ENCODE measurements at places on chromosomes 16 and 17. TPM values are rescaled to one million over a fixed set of nuclear protein-coding genes. Genes with fewer than 3 reads are reported as not detected.

GRCh38 chr16:27449434-27450195, 47.6 kb downstream of the IL21R start:
- no peak for DNase-seq

Gene PMFBP1
- 13.1 TPM for total RNA-seq

Gene KRT24
- not detected for total RNA-seq

DNA sequence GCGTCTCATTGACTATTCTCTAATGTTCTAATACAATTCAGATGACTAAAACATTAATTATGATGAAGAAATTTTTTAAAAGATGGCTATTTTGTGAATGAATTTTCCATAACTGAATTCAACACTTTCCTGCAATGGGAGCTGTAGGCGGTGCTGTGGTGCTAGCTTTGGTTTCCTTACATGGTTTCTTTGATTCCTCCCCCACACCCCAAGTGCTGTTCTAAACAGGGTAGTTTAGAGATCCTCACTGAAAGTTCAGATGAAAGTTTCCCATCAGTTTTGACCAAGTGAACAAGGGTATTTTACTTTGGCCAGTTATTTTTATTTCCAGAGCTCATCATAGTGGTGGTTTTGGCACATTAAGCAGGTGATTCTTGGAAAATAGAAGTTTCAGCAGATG, 26.0 kb upstream of the MRC2 start:
- no peak for DNase-seq

GRCh38 chr17:67520916-67521774, 144.1 kb downstream of the PITPNC1 start:
- no peak for DNase-seq

- DNase-seq, result peak; percentile 76
Observed at GRCh38 chr16:89357055-89357816, 133.1 kb downstream of the ANKRD11 start.

DNA sequence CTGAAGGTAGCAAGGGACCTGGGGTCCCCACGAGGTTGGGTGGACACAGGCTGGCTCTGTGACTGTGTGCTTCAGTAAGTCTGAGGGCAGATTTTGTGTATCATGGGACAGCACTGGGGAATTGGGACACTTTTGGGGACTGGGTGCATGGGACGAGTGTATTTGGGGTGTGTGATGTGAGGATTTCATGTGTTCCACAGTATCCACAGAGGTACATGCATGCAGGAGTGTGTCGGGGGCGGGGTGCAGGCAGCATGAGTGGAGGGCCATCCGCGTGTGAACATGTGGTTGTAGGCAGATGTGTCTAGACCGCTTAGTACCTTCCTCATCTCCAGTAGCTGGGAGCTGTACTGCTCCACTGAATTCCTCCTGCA, 1.1 kb upstream of the DLX3 start:
- no peak for DNase-seq

GRCh38 chr16:76265434-76266045, 11.7 kb upstream of the CNTNAP4 start:
- peak; percentile 81 for DNase-seq

Gene MPV17L
- total RNA-seq, result 0.34 TPM

GRCh38 chr16:4511441-4512082, 27.0 kb downstream of the CDIP1 start:
- DNase-seq, result peak; percentile 86

GRCh38 chr16:16019488-16019887, 70.1 kb downstream of the ABCC1 start:
- no peak for DNase-seq

- DNase-seq, result no peak
Observed at GRCh38 chr16:50395763-50396710, 27.2 kb upstream of the BRD7 start.

DNA sequence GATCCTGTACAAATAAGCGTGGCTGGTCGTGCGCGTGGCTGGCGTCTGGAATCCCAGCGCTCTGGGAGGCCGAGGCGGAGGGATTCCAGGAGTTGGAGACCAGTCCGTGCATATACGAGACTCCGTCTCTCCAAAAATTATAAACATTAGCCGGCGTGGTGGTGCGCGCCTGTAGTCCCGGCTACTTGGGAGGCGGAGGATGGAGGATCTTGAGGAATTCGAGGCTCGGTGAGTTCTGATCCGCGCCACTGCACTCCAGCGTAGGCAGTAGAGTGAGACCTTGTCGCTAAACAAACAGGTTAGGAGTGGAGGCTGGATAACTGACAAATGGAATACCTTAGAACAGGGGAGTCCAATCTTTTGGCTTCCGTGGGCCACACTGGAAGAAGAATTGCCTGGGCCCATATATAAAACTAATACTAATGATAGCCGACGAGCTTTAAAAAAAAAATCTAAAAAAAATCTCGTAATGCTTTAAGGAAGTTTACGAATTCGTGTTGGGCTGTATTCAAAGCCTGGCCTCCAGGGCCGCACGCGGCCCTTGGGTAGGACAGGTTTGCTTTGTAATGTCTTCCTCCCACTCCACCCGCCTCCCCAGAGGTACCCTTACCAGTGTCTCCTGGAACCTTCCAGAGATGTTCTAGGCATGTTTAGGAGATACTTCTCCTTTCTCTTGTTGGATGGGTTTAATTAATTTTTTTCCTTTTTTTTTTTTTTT, 909 bp upstream of the RSL1D1 start:
- no peak for DNase-seq

DNA sequence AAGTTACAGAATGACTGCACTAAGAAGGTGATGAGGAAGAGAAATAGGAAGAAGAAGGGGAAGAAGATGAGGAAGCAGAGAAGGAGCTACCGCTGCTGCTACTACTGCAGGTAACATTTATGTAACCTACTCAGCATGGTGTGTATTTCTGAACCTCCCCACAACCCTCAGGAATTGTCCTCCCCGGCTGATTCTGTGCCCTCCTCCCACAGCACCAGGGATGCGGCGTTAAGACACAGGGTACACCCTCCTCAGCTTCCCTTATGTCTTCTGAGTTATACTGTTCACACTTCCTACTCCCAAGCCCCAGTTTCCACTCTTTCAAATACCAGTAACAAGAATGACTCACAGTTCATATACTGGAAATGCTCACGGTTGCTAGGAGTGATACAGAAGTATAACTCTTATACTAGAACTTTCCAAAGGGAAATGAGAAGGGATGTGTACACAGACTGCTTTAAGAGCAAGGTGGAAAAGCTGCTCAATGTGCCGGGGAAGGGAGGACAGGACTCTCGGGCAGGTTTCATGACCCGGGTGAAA, 224.5 kb upstream of the PSMD7 start:
- no peak for DNase-seq

GRCh38 chr17:74690409-74690825, 22.3 kb downstream of the CD300LF start:
- DNase-seq, result no peak

DNA sequence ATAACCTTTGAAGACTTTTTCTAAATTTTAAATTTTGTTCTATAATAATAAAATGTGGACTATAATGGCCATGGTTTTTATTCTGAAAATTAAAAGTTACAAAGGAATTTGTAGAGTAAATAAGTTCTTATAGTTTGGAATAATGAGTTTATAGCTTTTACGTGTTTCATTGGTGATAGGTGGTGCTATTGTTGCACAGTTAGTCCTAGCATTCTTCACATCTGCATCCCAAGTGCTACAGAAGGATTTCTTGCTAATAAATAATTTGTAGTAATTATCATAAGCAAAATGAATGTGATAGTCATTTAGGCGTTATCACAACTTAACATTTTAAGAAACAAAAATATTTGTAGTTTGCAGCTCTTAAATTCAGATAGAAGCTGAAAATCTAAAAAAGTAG, 67.9 kb downstream of the BCAS3 start:
- no peak for DNase-seq

Measured in glutamatergic neuron (in vitro differentiated cells).